Activated naive CD8-positive, alpha-beta T cell treated with anti-CD3 and anti-CD28 coated beads, Interleukin-2, amount 10 ng/mL, durations not matched to agents 7 days and 5 days (primary cell): ENCODE measurements at places on chromosomes 1 and 21.

DNA sequence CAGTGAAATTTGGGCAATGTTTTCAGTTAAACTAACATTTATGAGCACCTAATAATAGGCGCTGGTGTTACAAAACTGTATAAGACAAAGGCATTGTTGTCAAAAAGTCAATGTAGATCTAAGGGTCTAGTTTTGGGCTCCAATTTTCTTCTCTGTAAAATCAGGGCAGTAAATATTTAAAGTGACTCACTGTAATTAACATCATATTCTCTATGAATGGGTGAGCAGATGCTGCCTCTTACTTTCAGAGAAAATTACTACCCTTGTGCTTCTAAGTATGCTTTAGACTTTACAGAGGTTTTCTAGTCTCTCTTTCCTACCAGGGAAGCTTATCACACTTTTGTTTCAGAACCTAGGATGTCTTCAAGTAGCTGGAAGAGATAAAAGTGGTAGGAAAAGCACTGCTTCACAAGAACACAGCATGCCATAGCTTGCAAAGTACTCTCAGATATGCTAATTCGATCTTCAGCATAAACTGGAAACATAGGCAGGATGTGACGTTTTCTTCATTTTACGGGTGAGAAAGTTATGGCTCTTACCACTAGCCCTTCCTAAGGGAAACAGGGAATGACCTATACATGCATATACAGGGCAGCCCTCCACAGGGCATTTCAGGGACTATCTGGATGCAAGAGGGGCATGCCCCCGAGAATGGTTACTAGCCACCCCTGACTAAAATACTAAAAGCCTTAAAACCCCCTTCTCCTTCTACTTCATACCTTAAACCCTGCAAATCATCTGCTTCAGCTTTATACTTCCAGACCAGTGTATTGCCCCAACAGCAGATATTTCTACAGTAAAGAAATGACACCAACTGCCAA is 2.6 kb downstream of the C1orf116 start:
- DNase-seq, result no peak

GRCh38 chr1:29758781-29759499 is 522.6 kb downstream of the PTPRU start:
- DNase-seq, result no peak

GRCh38 chr1:53082826-53083455 is 20.9 kb downstream of the PODN start:
- DNase-seq, result no peak

- no peak for DNase-seq
These were observed 94.9 kb upstream of the ETV3 start for GRCh38 chr1:157233131-157233530.

GRCh38 chr1:158163000-158163947 is 17.4 kb upstream of the CD1D start:
- DNase-seq, result no peak

DNA sequence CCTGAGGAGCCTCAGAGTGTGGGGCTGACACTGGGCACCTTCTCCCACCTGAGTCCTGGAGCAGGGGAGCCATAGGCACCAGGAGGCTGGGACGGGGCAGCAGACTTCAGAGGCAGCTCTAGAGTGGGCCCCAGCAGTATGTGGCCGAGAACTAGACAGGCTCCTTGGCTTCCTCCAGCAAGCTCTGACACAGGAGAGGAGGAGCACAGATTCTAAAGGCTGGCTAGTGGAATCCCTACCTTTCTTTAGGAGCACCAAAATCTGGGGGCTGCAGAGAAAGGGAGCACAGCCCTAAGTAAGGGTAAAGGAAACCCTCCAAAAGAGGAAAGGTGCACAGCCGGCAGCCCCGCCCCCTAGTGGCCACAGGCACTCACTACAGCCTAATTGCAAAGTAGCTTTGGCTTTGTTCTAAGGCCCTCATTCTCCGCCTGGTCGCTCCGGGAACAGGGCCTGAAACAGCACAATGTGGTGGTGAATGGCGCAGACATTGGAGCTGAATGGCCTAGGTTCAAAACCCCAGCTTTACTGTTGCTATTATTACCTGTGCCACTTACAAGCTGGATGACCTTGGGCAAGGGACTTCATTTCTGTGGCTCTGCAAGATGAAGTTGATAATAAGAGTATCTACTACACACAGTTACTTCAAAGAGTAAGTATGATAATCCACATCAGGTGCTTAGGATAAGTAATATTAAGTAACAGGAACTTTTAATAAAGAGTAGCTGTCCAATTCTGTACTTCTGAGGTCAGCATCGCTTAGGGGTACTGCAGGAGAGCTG is 8.8 kb upstream of the GUCA2A start:
- DNase-seq, result peak; percentile 72

DNA sequence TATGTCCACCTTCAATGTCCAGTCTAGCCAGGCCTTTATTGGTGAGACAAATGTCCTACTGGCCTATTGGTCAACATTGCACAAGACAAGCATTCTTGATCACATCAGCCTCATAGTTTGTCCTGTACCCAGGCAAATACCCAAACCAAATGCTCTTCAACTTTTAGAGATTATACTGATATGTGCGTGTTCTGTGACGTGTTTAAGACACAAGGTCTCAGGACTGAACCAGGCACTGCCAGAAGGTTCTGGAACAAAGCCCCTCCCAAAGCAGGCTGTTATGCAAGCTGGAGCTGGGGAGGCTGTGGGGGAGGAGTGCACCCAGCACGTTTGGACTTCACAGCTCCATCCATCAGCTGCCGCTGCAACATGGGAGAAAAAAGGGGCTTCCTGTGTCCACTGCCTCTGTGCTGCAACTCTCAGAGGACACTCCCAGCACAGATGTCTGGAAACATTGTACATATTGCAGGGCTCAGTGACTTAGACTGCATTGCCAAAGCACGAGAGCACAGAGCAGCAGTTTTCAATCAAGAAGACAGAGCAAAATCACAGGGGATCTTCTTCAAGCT is 45.9 kb downstream of the NID1 start:
- DNase-seq, result no peak

- DNase-seq, result no peak
These were observed 253.8 kb upstream of the RAB4A start for GRCh38 chr1:229017091-229017490.

DNA sequence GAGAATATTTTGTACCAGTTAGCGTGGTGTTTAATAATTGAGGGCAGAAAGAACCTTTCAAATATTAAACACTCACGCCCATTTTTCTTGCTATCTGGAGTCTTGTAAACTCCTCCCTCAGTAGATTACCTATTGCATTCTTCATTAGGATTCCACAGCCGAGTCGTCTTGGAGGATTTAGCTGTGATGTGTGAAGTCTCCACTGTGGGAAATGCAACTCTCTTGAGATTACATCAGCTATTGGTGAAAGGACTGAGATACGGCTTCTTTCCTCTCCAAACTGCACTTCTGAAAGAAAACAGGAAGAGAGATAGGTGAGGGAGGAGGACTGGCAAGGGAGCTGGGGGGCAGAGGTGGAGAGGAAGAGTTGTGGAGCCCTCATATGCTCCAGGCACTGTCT is 36.1 kb downstream of the ACTA1 start:
- DNase-seq, result no peak

DNA sequence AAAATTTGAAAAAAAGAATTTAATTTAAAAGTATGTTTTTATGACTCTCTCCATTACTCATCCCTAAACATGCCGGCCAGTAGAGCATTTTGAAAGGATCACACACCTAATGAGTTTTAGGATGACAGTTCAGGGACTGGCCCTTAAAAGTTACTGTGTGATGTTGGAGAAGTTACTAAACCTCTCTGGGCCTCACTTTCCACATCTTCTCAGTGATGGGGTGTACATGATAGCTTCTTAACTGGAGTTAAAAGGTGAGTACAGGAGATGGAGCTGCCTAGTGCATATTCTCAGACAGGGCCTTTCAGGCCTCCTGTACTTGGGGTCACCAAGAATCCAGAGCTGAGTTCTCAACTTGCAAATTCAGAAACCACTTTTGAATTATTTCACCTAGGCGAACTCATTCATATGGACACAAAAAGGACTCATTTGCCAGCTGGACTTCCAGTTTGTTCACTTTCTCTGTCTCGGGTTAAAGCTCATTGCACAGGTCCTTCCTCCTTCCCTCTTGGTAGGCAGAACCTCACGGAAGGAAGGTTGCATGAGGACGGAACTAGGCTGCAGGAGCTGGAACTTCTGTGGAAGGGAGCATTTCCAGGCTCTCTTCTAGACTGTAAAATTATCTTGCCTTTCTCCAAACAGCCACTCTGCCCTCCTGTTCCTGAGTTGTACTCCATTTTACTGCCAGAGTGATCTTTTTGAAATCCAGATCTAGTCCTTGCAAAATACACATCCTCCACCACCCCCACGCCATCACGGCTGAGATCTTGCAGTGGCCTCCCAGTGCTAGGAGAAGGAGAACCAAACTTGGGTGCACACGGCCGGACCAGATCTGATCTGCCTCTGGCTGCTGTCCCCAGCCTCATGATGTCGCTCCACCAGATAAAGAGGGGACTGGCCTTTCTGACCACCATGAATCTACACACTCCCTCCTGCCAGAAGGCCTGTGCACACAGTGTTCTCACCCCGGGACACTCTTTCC is 4.3 kb upstream of the SLC30A1 start:
- no peak for DNase-seq

- DNase-seq, result no peak
These were observed 3.1 kb downstream of the LRRC40 start for GRCh38 chr1:70202173-70202758.

DNA sequence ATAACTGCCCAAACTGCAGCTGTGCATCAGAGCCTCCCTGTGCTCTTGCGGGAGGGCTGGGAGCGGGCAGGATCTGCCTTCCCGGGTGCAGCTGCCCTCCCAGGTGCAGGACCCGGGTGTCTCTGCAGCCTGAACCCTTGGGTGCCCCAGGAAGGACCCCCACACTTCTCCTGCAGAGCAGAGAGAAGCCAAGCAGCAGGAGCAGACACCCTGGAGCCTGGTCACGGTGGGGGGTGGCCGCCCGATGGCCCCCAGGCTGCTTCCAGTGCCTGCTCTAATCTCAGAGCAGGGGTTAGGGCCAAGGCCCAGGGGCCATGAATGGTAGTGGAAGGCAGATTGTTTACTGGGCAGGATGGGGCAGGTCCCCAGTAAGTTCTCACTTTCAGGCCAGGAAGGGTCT is 83.0 kb downstream of the RHOU start:
- DNase-seq, result no peak

GRCh38 chr1:154404984-154405746 is at the start of gene IL6R:
TSS of gene IL6R (plus strand) at chr1:154405343. CDS start at chr1:154405630, 287 bp downstream.
- peak; percentile 76 for DNase-seq

DNA sequence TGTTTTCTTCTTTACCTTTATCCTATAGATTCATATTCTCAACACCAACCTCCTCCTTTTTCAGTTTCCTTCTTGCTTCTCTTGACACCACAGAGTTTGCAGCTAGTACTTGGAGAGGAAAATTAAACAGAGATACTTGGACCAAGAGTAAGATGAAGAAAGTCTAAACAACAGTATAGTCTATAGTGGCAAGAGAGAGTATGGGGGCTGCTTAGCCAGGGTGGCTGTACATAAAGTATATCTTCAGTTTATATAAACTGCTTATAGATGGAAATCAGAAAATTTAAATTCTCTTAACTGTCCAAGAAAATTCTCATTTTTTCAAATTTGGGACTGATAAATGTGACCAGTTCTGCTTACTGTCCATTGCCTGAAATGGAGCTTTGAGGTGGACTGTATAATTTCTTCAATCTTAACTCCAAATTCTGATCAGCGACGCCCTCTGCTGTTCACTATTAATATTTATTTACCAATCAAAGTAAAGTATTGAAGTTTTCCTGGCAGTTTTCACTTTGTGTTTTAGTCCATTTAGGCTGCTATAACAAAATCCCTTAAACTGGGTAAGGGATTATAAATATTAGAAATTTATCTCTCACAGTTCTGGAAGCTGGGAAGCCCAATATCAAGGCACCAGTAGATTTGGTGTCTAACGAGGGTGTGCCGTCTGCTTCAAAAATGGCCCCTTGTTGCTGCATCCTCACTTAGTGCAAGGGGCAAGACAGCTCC is 14.8 kb upstream of the METTL18 start:
- no peak for DNase-seq

GRCh38 chr1:36638268-36638667 is 155.6 kb upstream of the CSF3R start:
- DNase-seq, result no peak

- DNase-seq, result no peak
These were observed at the start of gene C4BPB for GRCh38 chr1:207088701-207089626. TSS of gene C4BPB (plus strand) at chr1:207088860. CDS start at chr1:207089532, 672 bp downstream.

DNA sequence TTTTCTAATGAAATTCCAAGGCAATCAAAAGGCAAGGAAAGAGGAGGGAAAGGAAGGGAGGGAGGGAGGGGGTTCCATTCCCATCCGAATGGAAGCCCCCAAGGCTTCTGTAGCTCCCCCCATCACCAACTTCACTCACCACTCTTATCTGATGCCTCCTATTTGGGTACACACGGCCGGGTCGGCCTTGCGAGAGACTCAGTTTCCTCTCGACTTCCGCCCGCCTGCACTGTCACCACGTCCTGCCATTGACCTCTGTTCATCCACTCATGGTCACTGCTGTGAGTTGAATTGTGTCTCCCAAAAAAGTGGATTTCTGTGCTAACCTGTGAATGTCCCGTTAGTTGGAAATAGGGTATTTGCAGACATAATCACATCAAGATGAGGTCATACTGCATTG is 11.2 kb downstream of the PDE9A start:
- no peak for DNase-seq

DNA sequence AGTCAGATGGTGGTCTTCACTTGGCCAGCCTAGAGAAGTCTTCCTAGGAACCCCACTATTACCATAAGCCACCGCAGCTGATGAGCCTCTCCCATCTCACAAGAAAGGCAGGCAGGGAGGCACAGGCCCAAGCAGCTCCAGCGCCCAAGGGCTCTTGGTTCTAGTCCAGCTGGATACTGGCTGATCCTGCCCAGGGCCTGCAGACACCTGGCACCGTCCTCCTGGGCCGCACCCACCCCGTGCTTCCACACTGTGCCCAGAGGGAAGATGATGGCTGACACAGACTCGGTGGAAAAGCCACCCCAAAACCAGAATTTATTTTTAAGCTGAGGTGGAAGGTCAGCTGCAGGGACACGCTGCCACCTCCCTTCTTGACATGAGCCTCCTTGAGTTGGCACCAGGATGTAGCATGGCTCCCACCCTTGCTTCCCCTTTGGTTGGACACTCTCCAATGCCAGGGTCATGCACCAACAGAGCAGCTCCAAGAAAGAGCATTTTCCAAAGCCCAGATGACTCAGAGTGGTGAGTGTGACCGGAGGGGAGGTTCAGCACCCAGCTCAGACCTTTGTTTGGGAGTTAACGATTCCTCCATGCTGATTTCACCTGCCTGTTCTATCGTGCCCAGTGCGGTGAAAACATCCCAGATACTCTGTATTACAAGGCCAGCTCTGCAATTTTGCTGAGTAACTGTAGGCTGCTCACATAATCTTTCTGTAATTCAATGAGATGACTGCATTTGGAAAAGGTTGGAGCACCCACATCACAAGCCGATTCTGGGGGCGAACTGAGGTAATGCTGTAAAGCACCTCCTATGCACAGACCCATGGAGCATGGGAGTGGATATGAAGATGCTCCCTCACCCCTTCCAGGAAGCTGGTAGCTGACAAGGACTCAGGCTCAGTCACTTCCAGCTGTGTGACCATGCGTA is 63.1 kb upstream of the SLC2A1 start:
- no peak for DNase-seq

- DNase-seq, result no peak
These were observed 21.1 kb downstream of the GNG4 start for GRCh38 chr1:235628316-235629005.
